GF-D8 (cell line): ENCODE measurements at places on chromosomes 2 and 18.

- no peak for DNase-seq
Observed at GRCh38 chr2:854460-854859, 96.2 kb upstream of the SNTG2 start.

DNA sequence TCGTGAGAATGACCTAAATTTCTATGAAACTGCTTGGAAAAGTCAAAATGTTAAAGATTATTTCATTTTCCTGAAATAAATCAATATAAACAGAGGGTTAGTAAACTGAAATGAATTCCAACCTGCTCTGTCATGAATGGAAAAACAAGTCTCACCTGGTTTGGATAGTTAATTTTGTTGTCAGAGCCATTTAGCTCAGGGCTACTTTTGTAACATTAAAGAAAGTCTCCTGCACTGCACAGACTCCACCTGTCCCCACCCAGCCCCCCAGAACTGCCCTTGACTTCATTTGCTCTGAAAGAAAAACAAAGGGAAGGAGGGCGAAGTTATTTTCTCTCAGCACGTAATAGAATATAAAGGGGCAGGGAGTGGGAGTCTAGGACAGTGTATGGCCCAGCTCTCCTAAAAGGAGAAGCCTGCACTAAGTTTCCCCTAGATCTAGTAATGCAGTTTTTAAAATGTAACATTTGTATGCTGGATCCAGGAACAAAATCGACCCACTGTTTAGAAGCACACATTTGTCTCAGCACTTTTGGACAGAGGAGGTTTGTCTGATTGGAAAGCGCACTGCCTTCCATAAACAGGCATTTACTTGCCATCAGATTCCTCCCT, 54.2 kb upstream of the ACSL3 start:
- DNase-seq: no peak

- no peak for DNase-seq
Observed at GRCh38 chr2:99653433-99653832, 163.6 kb upstream of the REV1 start.

GRCh38 chr2:10345126-10345525, 42.4 kb downstream of the HPCAL1 start:
- no peak for DNase-seq

- DNase-seq: no peak
Observed at GRCh38 chr18:56139792-56140254, 498.6 kb downstream of the TXNL1 start.

DNA sequence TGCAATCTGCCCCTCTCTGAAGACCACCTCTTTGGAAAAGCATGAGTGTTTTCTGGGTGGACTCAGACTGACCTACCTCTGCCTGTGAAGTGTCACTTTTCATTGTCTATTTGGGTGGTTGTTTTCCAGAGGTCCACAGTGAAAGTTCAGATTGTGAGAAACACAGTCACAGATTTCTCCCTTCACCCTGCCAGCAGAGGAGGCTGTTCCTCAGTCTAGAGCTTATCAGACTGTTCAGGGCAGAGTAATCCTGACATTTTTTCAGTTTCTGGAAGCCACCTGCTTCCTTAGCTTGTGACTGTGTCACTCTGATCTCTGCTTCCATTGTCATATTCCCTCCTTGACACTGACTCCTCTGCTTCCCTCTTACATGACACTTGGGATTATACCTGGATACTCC, 55.4 kb upstream of the RMP24 start:
- no peak for DNase-seq

DNA sequence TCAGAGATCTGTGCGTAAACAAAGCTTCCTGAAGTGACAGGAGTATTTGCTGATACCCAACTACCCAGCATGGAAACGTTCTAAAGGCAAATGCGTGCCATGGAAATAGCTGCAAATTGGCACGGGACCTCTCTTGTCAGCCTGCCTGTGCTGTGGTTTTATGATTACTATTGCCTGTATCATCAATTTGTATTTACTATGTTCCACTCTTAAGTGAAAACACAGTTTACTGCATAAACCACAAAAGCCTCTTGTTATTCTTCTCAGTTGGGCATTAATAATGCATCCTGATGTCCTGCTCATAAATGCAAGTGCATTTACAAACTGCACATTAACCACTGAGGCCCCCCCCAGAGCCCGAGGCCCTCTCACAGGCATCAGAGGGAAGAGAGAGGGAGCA, 196.6 kb upstream of the SLC35G4 start:
- no peak for DNase-seq

DNA sequence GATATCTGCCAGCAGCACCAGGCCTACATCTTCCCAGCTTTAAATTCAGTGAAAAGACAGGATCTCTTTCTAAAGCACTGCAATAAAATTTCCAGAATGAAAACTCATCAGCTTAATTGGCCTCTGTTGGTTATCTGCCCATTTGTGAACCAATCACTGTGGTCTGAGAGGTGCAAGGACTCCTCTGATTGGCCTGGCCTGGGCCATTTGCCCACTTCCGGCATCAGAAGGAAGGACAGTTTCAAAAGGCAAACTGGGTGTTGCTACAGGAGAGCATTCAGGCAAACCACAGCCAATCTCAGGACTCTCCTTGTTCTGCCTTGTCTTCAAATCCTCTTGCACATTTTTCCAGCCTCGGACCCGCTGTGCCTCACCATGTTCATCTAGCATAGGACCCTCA, 163.9 kb upstream of the CCDC150 start:
- no peak for DNase-seq

DNA sequence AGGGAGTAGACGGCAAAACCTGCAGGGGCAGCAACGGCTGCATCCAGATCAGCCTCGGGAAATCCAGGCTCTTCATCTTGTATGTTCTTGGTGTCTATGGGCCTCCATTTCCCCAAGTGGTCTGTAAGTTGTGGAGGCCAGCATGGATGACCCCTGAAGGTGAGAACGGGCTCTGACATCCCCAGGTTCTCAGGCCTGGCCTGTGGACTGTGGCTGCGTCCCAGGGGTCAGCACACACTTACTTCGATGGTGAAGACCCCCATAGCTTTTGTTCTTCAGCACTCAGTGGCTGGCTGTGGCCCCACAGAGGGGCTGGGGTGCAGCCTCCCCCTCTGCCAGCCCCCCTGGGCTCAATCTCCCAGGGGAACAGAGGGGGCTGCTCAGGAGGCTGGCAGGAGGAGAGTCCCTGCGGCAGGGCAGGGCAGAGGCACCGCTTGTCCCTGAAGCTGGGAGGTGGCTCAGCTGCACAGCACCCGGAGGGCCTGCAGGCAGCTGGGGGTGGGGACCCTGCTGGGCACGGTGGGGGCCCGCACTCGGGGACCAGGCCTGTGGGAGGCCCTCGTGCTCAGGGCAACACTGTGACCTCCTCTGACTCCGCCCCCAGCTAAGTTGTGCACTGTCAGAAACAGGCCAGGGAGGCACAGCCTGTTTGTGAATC, 3.8 kb downstream of the SLC66A3 start:
- no peak for DNase-seq

- no peak for DNase-seq
Observed at GRCh38 chr2:99468155-99468554, 21.7 kb downstream of the REV1 start.

GRCh38 chr18:12028040-12028628, 46.8 kb downstream of the IMPA2 start:
- no peak for DNase-seq

- no peak for DNase-seq
Observed at GRCh38 chr2:55009277-55010060, 40.8 kb downstream of the RTN4 start.

GRCh38 chr2:158114516-158114915, 12.8 kb downstream of the UPP2 start:
- no peak for DNase-seq

- no peak for DNase-seq
Observed at GRCh38 chr2:12543978-12544558, 172.7 kb upstream of the TRIB2 start.

- DNase-seq: no peak
Observed at GRCh38 chr2:72917138-72917876, at the start of gene EMX1. Gene EMX1 (plus strand): TSS chr2:72917519. CDS start chr2:72917853, 334 bp downstream.

DNA sequence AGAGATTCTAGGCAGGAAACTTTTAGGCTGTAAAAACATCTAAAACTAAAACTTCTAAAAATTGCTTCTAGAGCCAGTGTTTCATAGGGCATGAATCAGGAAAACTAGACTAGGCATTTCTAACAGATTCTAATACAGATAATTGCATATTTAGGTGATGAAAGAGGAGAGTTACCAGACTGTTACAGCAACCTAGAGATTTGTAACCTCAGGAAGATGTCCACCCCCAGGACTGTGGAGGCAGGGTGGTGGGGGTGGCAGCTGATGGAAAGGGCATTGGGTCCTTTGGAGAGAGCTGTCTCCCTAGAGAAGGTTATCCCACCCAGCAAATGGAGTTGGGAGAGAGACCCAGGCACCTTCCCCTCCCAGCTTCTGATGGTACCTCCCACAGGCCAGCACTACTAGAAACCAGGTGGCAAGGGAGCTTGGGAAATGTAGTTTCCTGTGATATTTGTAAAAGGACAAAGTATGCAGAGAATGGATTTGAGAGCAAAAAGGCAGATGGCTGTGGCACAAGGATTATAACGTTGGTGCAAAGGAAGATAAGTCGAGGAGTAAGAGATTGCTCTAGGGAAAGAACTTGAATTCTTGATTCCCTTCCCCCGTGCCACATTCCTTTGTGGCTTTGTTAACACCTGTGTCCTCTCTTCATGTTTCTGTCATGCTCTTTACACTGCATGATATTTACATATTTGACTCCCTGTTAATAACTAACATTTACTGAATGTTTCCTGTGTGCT, 75.6 kb upstream of the MGAT5 start:
- no peak for DNase-seq

DNA sequence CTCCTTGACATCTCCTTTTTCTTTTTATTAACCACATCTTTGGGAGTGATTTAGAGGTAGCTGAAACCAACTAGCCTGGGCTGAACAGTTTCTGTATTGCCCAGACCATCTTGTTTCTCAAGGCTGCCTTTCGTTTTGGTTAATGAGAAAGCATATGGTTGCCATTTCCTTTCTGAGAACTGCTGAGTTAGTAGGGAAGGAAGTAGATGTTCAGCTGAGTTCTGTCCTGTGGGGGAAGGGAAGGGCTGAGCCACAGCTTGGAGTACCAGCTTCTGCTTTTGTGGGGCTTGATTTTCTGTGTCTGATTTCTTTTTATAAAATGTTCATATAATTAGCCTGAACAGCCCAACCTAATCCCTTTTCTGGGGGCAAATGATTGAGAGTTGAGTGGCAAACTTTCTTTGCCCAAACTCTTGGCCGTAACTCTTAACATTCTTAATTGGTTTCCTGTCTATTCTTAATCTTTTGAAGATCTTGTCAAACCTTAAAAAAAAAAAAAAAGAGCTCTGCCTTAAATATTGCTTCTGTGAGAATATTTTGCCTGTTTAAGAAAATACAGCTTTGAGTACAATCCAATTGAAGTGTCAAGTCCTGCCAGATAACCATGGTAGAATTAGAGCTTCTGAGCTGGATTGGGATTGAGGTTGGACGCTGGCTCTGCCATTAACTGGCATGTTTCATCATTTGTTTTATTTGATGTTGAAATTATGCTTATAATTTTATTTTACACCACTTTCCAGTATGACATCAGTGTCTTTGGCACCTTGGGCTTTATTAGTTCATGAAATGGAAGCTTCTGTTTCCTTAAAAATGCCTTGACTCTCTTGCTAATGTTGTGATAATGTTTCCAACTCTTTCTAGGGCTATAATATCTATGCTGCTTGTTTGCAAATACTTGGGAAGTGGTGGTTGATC, 1.9 kb upstream of the NABP1 start:
- peak; percentile 90 for DNase-seq

GRCh38 chr2:55365303-55365702, 54.4 kb downstream of the CCDC88A start:
- DNase-seq: peak; percentile 42

GRCh38 chr2:128271597-128271910, 47.1 kb downstream of the HS6ST1 start:
- DNase-seq: no peak

DNA sequence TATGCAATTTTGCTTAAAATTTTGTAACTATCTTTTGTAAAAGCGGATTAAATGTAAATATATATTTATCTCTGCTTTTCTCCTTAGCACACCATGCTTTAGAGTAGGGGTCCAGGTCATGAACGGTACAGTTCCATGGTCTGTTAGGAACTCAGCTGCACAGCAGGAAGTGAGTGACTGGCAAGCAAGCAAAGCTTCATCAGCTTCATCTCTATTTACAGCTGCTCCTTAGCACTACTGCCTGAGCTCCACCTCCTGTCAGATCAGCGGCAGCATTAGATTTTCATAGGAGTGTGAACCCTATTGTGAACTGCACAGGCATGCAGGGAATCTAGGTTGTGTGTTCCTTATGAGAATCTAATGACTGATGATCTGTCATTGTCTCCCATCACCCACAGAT, 959.0 kb upstream of the SLC39A10 start:
- no peak for DNase-seq

DNA sequence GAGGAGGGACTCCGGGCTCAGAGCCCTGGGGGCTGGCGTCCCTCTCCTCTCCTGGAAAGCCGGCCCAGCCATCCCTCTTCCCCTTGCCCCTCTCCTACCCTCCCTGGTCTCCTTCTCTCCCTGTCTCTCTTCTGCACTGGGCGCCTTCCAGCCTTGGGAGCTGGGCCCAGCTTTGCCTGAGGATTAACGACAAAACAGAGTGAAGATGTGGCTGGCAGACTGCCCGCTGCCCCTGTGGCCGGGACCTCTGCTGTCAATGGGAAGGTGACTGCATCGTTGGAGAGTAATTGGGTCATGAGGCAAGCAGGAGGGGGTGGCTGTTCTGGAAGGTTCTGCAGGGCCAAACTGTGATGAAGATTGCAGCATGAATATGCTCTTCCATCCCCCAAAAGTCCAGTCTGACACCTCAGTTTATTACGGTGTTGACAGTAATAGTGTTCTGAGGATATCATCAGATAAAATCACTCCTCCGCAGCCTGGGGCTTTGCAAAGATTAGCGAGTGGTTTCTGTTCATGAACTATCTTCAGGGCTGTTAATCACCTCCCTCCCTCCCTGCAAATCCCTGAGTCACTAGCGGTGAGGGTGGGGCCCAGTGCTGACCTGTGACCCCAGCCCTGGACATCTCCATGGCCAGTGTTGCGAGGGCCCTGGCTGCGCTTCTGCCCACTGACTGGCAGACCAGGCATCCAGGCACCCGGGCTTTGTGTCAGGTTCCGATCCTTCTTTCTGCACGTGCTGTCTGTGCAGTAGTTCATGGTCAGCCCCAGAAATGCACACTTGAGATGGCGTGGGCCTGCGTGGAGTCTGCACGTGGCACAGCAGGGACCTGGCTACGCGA, 23.0 kb downstream of the RTP5 start:
- no peak for DNase-seq
